ENCODE measurements at places on chromosomes 11 and 22.
A peak's percentile ranks its signal among the peaks of the same experiment; 100 is the strongest.

DNA sequence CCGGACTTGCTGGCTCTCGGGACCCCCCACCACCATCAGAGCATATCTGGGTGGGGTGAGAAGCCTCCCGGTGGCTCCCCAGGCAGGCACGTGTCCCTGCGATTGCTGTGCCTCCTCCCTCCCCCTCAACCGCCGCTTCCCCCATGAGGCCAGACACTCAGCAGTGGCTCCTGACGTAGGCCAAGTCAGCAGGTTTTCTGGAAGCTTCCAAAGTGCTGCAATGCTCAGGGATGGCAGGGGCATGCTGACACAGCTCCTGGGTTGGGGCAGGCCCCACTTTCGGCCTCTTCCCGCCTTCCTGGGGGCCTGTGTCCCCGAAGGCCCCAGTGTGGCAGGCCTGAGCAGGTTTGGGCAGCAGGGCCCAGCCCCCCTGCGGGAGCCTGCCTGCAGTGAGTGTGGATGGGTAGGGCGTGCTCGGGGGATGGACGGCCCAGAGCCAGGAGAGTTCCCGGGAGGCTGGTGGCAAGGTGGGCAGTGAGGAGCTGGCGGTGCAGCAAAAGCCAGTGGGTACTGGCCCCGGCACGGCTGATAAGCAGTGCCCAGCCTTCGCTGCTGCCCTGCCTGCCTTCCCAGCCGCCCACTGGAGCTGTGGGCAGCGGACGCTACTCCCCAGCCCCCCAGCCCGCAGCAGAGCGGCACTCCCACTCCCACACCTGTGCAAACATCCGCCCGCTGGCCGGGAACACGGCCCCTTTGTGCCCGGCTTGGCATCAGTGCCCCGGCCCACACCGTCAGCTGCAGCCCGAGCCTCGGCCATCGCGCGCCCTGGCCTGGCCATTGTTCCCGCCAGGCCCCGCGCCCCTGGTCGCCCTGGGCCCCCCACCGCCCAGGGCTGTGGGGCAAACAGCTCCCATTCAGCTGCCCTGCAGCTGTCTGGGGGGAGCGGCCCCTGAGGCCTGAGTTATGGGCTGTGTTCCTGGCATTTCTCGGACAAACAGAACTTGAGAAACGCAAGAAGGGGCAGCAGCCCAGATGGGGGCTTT lies 125.0 kb downstream of the KCNQ1OT1 start:
- no peak for DNase-seq

GRCh38 chr11:44813401-44813800 lies 86.6 kb downstream of the TSPAN18 start:
- DNase-seq = no peak

DNA sequence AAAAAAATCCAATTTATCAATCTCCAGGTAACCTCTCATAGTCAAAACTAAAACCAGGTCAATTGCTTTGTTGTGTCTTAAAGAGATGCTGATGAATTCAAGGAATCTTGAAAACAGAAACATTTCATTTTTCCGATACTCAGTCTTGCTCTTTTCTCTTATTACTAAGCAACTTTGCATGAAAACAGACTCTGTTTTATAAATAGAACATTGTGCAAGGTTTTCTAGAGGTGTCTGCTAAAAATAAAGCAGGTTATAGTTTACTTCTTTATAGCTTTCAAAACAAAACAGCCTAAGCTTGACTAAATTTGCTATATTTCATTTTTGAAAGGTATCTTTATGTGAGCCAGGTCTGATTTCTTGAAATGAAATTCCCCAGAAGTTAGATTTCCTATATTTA lies 109.3 kb downstream of the ARL14EP start:
- DNase-seq = no peak

GRCh38 chr11:45807792-45808238 lies 2.9 kb downstream of the SLC35C1 start:
- no peak for DNase-seq

DNA sequence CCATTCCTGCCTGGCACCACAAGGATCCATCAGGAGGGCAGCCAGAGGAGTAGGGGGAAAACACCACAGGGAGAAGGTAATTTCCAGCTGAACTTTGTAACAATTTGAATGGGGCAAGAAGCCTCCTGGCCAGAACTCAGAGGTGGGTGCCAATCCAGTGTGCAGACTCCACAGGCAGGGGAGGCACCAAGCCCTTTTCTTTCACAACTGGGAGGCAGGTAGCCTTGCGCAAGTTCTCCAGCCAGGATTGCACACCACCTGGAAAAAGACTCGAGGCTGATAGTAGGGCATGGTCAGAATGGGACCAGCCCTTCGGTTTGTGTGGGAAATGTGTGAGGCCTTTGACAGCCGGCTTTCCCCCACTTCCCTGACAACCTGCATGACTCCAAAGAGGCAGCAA lies 161.9 kb upstream of the ARHGAP42 start:
- DNase-seq = no peak

DNA sequence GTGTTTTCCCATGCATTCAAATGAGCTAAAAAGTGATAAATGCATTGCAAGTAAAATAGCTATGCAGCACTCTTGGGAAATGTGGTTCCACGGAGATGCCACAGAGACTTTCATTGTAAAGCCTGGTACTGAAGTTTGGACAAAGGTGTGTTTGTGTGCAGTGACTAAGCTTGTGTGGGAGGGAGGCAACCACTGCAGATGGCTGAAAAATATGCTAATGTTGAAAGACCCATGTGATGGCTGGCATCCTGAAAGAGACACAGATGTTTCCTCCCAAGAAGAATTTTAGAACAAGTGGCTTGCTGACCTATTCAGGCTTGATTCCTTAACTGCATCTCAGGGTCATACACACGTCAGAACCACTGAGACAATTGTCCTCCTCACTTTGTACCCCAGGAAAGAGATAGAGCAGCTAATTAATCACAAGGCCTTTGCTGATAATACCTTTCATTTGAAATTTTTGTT lies 73.8 kb downstream of the FAM76B start:
- DNase-seq = peak; percentile 33

DNA sequence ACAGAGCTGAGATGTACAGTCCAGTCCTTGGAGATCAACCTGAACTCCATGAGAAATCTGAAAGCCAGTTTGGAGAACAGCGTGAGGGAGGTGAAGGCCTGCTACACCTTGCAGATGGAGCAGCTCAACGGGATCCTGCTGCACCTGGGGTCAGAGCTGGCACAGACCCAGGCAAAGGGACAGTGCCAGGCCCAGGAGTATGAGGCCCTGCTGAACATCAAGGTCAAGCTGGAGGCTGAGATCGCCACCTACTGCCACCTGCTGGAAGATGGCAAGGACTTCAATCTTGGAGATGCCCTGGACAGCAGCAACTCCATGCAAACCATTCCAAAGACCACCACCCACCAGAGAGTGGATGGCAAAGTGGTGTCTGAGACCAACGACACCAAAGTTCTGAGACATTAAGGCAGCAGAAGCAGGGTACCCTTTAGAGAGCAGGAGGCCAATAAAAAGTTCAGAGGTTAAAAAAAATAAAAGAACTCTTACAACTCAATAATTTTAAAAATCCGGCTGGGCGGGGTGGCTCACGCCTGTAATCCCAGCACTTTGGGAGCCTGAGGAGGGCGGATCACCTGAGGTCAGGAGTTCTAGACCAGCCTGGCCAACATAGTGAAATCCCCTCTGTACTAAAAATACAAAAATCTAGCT lies 69.9 kb upstream of the RTL6 start:
- peak; percentile 23 for DNase-seq

GRCh38 chr11:108853864-108854263 lies 189.0 kb downstream of the DDX10 start:
- DNase-seq = no peak

DNA sequence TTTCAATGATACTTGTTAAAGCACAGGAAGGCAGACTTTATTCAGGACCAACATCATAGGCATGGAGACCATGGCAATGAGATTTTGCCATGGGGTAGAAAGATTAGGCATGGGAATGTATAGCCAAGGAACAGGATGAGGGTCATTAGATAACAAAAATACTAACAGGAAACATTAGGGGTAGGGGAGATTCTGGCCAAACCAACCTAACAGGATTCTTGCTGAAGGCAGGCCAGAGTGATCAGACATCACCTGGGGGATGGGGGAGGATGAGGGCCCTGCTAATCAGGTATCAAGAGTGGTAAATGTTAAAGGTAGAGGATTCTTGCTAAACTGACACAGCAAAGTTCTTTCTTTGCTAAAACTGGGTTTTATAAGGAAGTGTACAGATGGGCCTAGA lies 481.8 kb downstream of the ETS1 start:
- no peak for DNase-seq

DNA sequence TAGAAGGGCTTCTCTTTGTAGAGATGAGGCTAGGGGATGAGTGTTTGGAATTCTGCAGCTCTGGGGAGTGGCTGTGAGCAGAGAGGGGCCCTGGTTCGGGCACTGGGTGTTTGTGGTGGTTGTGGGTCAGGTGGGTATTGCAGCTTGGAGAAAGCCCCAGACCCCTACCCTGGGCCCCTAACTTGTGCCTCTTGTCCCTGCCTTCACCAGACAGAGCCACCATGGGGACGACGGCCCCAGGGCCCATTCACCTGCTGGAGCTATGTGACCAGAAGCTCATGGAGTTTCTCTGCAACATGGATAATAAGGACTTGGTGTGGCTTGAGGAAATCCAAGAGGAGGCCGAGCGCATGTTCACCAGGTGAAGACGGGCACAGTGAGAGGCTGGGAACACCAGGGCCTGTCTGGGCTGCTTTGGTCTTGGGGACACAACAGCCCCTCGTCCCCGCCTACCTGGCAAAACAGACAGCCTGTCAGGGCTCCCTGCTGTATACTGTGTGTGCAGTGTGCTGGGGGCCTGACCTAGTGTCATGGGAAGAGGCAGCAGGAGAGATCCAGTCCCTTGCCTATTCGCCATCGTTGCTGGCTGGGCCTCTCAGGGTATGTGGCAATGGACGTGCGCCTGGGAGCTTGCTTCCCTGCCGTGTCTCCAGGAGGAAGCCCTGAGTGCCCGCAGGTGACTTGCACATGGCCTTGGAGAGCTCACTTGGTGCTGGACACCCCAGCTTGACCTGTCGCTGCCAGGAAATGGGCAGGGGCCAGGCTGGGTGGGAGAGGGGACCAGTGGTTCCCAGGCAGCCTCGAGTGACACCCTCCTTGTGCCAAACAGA lies 4.3 kb downstream of the INCENP start:
- no peak for DNase-seq

DNA sequence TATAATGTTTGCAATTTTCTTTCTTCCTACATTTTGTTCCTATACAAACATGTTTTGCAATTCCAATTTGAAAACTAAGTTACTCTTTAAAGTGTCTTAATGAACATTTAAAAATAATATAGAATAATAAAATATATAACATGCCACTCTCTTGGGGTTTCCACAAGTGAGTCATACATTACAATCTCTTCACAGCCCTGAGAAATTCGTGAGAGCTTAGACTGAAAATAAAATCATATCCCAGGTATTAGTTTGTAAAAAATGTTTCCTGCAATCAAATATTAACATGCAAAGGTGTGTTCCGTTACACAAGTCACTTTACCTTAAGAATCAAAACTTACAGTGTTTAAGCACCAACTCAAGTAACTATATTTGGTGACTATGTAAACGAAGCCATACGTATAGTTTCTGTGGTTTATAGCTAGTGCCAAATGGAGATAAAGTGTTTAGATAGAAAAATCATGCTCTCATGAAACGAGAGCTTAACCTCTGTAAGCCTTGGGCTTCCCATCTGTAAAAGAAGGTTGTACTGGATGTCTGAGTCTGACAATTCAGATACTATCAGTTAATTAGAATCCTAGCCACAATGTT lies 253.6 kb upstream of the ANO3 start:
- no peak for DNase-seq

GRCh38 chr11:61928606-61929005 lies 11.2 kb upstream of the RAB3IL1 start:
- DNase-seq = no peak

- DNase-seq = no peak
These were observed 90.3 kb upstream of the SEZ6L start for GRCh38 chr22:26079009-26079408.

- DNase-seq = no peak
These were observed 17.3 kb downstream of the FCHSD2 start for GRCh38 chr11:73124800-73125199.

GRCh38 chr11:114110952-114111947 lies 51.7 kb downstream of the ZBTB16 start:
- no peak for DNase-seq

- no peak for DNase-seq
These were observed 76.2 kb upstream of the TTLL12 start for GRCh38 chr22:43262990-43263644.

GRCh38 chr22:29821291-29822016 lies 16.6 kb downstream of the ASCC2 start:
- DNase-seq = no peak

DNA sequence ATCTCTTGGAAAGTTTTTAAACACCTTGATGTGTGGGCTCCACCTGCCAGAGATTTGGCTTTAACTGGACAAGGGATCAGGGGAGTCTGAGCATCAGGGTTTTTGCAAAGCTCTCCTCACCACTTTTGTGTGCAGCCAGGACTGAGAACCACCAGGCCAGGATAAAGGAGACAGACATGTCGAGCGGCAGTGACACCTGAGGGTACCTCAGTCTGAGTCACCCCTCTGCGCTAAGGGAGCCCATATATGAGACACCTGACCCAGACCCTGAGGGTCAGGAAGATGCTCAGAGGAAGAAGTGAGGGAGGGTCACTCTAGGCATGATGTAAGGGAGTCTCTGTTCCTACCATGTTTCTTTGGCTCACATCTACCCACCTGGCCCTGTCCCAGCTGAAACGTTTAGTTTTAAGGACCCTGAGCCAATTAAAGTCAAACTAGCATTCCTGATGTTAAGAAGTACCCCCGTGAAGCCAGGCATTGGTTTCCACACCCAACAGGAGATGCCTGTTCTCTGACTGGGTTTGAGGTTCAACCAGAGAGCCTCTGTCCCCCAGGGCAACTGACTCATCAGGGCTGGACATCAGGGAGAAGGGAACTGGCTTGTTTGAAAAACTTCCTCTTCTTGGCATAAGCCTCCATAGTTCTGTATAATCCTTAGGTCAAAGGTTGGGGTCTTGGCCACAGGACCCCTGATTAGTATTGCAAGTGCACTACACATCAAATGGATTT lies 72.4 kb upstream of the BIRC3 start:
- DNase-seq = no peak

DNA sequence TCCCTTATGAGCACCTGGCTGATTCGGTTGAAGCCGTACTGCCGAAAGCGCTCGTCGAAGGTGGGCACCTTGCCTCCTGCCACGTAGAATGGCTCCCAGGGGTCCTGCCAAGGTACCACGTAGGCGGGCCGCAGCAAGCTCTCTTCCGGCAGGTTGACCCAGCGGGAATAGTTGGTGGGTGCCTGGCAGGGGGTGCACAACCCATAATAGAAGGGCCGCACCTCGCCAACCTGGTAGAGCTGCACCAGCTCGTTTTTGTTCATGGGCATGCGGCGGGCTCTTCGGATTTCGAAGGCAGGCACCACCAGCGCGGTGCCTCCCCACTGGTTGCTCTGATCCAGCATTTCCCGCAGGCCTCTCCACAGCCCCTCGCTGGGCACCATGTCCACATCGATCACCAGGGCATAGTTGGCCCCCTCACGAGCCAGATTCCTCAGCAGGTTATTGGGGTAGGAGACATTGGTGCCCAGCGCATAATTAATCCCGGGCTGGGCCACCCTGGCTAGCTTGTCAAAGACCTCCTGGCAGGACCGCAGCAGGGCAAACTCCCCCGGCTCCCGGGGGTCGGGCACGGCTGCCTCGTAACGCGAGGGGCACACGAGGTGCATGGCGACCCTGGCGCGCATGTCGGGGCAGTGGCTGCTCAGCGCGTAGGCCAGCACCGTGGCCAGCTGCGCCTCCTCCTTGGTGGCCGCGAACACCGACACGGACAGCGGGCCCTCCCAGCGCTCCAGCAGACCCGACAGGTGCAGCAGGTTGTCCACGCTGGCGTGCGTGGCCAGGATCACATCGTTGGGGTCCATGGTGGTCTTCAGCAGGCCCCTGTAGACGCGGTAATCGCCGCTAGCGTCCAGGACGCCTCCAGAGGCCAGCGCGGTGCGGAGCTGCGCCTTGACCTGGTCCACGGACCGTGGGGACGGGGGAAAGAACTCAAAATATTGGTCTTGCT lies 679 bp downstream of the B4GAT1 start:
- no peak for DNase-seq
